Activated CD4-positive, alpha-beta T cell treated with anti-CD3 and anti-CD28 coated beads for 4 hours (primary cell): ENCODE measurements at places on chromosomes 3 and 15.

- no peak for DNase-seq
Observed at GRCh38 chr3:38382506-38383080, 36.0 kb downstream of the XYLB start.

- DNase-seq, result no peak
Observed at GRCh38 chr15:101266787-101267186, 10.5 kb downstream of the SELENOS start.

DNA sequence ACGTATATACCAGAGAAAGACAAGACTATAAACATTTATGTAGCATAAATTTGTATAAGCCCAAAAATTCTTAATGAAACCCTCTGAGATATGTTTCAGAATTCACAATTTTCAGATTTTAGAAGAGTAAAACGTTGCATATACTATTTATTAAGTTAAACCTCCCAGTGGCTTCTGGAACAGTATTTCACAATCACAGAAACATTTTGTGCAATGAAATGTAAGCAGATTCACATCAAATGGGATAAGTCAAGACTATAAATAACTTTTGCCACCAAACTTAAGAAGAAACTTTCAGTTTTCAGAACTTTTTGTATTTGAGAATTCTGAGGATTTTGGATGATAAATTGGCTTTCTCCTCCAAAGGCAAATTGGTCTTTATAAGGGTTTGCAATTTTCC, 9.2 kb downstream of the SLTM start:
- no peak for DNase-seq

DNA sequence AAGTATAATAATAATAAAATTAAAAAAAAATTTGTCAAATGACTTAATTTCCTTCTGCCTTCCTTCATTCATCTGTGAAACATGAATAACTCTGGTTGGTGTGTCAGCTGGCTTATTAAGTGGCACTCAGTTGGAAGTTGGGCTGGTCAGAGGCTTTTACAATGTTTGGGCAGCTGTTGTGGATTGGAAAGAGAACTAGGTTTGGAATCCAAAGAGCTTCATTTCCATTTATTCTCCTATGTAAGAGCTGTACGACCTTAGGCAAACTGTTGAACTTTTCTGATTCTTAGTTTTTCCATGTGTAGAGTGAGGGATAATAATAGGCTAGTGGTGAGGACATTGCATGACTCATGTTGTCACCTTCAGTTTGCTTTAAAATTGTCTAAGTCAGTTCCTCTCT, 606.7 kb downstream of the PDCD6IP start:
- DNase-seq, result no peak

GRCh38 chr15:26069231-26069641, 206.1 kb upstream of the ATP10A start:
- DNase-seq, result no peak

GRCh38 chr3:157129803-157130466, 30.0 kb downstream of the CCNL1 start:
- peak; percentile 41 for DNase-seq
